ENCODE measurements at places on chromosomes 12 and 14.

- no peak for DNase-seq
Observed at GRCh38 chr14:37595809-37596621, 586 bp downstream of the TTC6 start.

GRCh38 chr12:109513051-109513450 lies 35.6 kb downstream of the UBE3B start:
- no peak for DNase-seq

DNA sequence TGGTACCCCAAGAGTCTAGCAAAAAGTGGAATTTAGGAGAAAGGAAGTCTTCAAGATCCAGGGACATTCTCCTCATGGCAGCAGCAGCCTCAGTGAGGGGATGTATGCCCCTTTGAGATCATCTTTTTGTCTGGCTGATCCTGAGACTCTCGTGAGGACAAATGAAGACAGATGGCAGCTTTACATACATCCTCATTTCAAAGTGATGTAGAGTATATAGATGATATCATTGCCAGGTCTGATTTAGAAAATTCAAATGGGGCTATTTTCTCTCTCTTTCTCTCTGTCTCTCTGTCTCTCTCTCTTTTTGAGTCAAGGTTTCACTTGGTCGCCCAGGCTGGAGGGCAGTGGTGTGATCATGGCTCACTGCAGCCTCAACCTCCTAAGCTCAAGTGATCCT lies 61.5 kb downstream of the E2F7 start:
- no peak for DNase-seq

GRCh38 chr12:96400631-96401075 lies 414 bp upstream of the CDK17 start:
- DNase-seq: no peak

- no peak for DNase-seq
Observed at GRCh38 chr12:116125956-116126566, 151.4 kb downstream of the MED13L start.

DNA sequence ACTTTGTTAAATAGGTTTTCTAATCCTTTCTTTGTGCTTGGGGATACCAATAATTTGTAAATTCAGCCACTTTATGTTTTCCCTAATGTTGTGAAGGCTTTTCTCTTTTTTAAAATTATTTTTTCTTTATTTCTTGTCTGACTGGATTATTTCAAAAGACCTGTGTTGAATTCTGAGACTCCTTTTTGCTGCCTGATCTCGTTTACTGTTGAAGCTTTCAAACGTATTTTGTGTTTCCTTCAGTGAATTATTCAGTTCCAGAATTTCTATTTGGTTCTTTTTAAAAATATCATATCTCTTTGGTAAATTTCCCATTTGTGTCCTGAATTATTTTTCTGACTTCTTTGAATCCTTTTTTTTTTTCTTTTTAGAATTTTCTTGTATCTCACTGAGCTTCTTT lies 241.6 kb downstream of the LRIG3 start:
- DNase-seq: no peak

DNA sequence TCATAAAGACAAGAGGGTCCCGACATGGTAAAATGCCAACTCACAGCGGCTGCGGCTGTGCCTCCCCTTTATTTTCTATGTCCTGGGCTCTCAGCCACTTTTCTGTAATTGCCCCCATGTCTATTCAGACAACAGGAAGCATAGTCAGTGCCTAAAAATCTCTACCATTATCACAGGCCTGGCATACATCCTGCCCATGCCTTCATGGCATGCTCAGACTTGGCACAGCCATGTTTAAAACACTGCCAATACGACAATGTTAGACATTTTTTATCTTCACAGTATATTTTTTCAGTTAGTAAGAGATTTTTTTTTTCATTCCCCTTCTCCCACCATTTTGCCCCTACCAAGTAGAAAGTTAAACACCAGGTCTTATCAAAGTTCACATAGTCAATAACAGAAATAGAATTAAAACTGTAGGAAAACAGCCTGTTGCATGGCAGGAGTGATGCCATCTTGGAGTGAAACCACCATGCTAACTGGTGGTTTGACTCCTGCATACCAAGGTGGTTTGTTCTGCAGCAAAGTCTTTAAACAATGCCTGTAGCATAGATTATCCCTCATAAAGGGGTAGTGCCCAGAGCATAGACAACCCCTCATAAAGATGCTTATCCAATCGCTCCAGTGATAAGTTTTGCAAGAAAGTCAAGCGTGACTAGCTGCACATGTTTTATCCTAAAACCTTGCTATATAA lies 18.9 kb upstream of the CERS5 start:
- no peak for DNase-seq

- no peak for DNase-seq
Observed at GRCh38 chr14:71714225-71714624, 218.0 kb upstream of the RGS6 start.

- DNase-seq: no peak
Observed at GRCh38 chr12:83276904-83277303, 590.2 kb downstream of the TMTC2 start.

DNA sequence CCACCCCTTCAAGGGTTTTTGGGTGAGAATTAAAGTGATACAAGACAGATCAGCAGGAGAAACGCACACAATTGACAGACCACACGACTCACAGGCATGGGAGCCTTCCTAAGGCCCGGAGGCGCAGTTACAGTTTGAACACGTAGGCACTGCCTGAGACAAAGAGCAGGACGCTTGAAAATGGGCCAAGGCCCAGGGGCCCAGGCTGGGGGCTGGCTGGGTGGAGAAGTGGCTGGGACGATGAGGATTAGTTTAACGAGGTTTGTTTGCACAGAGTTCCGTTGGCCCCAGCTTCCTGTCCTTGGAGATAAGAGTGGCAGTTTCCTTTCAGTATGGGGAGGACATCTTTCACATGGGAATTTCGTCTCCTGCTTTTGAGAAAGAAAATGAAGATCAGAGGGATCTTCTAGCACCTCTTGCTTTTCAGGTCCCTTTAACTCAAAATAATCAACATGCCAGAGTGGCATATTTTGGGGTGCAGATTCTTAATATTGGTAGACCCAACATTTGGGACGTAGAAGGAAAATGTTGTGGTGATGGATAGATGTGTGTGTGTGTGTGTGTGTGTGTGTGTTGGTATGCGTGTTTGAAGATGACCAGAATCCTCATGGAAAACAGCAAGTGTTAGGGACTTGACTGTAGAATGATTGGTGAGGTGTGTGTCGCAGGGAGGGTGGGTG lies 44.6 kb downstream of the DLK1 start:
- no peak for DNase-seq

- DNase-seq: no peak
Observed at GRCh38 chr12:114481200-114481535, 75.2 kb upstream of the TBX5 start.

- peak; percentile 31 for DNase-seq
Observed at GRCh38 chr12:43444940-43445564, 107.0 kb downstream of the ADAMTS20 start.

DNA sequence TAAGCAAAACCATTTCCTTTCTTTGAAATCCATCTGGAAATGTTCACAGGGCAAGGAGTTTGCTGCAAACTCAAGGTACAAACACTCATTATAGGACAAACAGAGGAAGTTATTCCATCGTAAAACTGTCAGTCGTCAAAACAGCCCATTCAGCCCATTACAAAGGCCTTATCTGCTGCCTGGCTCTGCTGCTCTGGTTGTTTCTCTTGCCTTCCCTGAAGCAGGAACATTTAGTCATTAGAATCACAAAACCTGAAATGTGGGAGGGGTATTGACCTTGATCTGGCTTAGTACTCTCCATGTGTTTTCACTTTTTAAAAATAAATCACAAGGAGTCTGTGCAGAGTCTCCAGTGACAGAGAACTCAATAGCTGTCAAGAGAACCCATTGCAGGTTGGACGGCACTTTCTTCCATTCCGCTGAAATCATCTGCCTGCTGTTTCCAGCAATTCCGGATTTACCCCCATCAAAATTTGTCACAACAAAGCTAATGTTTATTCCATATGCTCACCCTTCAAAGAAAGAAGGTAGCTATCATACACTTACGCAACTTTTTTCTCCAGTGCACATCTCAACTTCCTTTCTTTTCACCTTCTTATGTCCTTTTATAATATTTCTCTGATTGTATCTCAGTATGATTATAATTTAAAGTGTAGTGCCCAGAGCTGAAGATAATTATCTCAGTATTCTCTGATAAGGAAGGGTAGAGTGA lies 24.6 kb upstream of the ITPR2 start:
- no peak for DNase-seq

GRCh38 chr12:24360461-24360860 lies 411.0 kb upstream of the SOX5 start:
- DNase-seq: no peak

- DNase-seq: no peak
Observed at GRCh38 chr12:68453876-68454275, 121.7 kb upstream of the MDM1 start.

DNA sequence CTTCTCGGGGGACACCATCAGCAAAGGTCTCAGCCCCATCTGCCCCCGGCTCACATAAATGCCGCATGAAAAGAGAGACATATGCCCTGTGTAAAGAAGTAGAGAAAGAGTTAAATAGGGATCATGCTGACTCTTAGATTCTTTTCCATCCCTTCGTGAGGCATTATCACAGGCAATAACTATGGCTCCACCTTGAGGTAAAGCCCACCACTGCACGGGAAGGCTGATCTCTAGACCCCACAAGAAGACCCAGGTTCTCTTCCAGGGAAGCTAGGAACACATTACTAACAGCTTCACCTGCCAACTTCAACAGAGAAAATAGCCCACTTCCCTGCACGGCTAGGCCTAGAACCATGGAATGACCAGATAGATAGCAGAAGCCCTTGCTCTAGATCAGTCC lies 14.1 kb upstream of the NOP2 start:
- DNase-seq: no peak

DNA sequence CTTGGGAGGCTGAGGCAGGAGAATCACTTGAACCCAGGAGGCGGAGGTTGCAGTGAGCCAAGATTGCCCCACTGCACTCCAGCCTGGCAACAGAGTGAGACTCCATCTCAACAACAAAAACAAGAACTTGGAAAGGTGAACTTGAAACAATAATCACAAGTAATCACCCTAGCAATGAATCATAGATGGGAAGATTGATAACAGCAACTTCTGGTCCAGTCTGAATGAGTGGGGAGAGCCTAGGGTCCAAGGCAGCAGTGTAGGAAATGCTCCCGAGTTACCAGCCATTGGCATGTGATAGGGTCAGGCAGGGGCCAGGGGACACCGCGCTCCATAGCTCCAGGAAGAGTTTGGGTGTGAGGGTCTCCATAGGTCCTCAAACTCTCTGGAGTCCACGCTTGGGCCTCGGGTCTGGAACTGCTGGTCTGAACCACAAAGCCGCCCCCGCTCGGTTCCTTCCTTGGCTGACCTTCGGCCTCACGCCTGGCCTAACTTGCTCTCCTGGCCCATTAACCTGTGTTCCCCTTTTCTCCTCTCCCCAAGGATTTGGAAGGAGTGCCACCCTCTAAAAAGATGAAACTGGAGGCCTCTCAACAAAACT lies 19.9 kb upstream of the MLXIP start:
- no peak for DNase-seq

DNA sequence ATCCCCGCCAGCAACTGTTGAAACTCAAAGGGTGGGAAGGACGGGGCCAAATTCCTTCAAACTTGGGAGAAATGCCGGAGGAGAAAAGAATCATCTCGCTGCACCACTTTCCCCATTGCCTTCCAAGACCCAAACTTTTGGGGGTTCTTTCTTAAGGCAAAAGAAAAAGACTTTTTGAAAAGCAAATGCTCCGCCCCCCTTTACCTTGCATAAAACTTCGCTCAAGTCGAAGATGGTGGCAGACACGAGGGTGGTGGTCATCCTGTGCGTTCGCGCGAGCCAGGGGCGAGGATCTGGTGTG lies 239 bp downstream of the ZFP36L1 start:
- DNase-seq: no peak

GRCh38 chr12:53589423-53589822 lies 36.8 kb downstream of the ATF7 start:
- no peak for DNase-seq

DNA sequence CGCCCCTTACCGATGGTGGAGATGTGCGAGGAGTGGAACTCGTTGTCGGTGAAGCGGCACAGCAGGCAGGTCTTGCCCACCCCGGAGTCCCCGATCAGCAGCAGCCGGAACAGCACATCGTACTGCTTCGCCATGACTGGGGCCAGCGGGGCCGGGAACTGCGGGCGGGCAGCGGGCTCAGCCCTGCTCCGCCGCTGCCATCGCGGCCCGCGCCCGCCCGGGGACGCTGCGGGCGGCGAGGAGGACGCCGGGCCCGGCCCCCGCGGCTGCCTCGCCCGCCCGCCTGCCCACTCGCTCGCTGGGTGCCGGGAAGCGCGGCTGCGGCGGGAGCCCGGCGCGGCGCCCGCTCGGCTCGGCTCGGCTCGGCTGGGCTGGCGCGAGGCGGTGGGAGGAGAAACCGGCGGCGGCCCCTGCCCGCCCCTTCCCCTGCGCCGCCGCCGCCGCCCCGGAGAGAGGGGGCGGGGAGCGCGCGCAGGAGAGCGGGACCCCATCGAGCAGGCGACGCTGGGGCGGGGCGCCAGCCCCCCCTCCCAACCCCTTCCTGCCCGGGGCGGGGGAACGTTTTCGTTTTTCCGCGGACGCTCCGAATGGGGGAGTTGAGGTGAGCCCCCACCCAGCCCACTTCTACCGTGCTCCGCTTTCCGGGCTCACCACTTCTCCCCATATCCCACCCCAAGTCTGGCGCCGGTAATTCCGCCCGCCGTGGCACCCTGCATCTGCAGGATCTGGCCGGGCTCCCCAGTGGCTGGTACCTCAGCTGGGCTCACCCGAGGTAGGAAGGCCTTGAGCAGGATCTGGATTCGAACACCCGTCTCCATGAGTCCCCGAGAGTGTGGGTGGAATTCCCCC lies at the start of gene RAB15:
TSS of gene RAB15 (minus strand) at position 394 of the 849 bp plus-strand sequence. CDS start at position 134, 260 bp downstream.
- DNase-seq: no peak

- no peak for DNase-seq
Observed at GRCh38 chr12:55908726-55909512, 18.8 kb downstream of the PYM1 start.

GRCh38 chr12:91902860-91903683 lies 242.6 kb downstream of the BTG1 start:
- DNase-seq: no peak

GRCh38 chr12:81077686-81078441 lies at the start of gene ACSS3:
Gene ACSS3 (plus strand): TSS chr12:81078079. CDS start chr12:81078121, 42 bp downstream.
- peak; percentile 31 for DNase-seq

DNA sequence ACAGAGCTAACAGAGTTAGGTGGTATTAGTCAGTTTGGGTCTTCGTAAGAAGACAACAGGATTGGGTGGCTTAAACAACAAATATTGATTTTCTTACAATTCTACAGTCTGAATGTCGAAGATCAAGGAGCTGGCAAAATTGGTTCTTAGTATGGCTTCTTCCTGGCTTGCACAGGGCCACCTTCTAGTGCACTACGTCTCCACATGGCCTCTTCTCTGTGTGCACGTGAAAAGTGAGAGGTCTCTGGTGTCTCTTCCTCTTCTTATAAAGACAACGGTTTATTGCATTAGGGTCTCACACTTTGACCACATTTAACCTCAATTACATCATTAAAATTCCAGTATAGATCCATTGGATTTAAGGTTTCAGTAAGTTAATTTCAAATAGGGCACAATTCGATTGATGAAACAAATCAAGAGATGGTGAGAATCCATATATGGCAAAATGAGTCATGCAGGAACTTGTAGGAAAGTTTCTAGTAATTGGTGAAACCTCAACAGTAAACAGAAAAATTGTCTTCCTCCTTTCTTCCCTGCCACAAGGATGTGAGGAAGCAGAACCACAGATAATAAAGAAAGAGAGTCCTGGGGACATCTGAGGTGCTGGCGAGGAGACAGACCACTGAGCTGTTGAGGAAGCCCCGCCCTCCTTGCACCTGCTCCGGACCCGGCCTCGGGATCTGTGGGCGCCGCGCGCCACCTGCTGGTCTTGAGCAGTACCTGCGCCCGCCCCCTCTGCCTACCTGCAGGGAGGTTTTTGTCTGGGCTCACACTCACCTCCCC lies 846.7 kb downstream of the TMEM121 start:
- DNase-seq: no peak
